Activated CD8-positive, alpha-beta memory T cell treated with anti-CD3 and anti-CD28 coated beads for 1 hour (primary cell): ENCODE measurements at places on chromosomes 1 and 21.

- DNase-seq: no peak
These were observed 1.7 kb upstream of the DYNLT5 start for GRCh38 chr1:66750577-66750976.

DNA sequence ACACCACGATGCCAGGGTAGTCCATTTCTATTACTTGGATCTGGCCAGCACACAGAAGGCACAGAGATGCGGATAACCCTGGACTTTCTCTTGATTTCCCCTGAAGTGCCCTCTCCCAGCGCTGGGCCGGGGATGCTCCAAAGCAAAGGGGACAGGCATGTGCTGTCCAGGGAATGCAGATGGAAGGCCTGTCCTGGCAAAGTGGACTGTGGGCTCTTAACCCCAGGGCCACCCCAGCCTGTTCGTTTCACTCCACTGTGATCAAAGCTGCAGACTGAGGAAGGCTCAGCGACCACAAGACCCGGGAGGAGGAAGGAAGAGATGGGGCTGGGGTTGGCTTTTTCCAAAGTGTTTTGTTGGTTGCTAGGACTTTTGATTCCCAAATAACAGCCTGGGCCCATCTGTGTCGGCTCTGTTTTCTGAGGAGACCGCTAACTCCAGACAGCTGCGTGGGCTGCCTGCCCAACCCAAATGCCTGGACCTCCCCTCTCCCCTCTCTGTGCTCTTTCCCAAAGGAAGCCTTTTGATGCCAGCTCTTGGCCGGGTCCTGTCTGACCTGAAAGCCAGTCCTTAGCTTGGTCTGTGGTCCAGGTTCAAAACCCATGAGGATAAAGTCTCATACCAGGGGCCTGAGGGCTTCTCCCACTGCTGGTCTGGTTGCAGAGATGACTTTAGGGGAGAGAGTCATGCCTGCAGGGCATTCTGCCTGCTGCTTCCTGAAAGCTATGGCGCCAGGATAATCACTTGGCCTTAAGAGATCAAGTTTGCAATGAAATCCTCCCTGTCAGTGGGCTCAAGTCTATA is 119.6 kb upstream of the CD34 start:
- no peak for DNase-seq

DNA sequence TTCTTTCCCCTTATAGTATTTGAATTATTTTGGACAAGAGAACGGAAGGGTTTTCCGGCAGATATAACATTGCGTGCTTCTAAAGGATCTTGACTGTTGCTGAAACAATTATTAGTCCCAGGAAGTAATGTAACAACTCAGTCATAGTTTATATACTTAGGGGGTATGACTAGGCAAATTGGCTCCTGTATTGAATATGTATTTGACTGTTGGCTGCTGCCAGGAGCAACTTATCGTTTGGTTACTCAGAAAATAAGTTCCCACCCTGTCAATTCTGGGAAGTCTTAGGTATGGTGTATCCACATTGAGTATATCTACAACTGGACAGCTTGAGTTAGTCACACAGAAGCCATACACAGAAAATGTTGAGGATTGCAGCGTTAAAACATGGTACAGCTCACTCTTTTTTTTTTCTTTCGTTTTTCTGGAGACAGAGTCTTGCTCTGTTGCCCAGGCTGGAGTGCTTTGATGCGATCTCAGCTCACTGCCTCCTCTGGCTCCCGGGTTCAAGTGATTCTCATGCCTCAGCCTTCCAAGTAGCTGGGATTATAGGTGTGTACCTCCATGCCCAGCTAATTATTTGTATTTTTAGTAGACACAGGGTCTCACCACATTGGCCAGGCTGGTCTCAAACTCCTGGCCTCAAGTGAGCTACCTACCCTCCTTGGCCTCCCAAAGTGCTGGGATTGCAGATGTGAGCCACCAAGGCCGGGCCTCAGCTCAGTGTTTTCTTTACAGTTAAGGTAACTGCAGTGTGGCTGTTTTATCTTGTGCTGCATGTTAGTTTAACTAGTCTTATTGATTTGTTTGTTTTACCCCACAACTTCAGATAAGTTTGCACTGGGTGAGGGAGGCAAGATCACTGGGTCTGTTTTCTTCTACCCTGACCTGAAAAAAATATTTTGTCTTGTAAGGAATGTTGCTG is 10.2 kb downstream of the SMAP2 start:
- no peak for DNase-seq

GRCh38 chr1:177464686-177465085 is 293.9 kb downstream of the BRINP2 start:
- DNase-seq: no peak

GRCh38 chr1:101000131-101000873 is 25.3 kb downstream of the DPH5 start:
- DNase-seq: no peak

GRCh38 chr1:229822026-229822425 is 196.0 kb downstream of the URB2 start:
- DNase-seq: no peak

DNA sequence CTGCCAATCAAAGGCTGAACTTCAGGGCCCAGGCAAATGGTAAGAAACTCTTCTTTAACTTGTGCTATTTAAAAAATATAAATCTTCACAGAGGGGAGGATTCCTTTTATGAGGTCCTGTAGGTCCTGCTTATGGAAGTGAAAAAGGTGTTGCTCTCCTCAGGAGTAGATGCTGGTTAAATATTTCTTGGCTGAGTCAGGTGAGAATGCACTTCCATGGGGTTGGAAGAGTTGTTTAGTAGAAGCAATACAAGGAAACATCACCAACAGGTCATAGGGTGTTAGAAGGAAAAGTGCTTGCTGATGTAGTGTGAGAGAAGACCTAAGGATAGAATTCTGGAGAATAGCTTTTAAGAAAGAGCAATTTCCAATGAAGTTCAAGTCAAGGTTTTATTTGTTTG is 42.2 kb upstream of the ATP1A1 start:
- DNase-seq: no peak

- DNase-seq: no peak
These were observed 14.1 kb upstream of the CNTN2 start for GRCh38 chr1:205028924-205029323.

GRCh38 chr1:160657250-160657781 is 10.5 kb upstream of the SLAMF1 start:
- no peak for DNase-seq

DNA sequence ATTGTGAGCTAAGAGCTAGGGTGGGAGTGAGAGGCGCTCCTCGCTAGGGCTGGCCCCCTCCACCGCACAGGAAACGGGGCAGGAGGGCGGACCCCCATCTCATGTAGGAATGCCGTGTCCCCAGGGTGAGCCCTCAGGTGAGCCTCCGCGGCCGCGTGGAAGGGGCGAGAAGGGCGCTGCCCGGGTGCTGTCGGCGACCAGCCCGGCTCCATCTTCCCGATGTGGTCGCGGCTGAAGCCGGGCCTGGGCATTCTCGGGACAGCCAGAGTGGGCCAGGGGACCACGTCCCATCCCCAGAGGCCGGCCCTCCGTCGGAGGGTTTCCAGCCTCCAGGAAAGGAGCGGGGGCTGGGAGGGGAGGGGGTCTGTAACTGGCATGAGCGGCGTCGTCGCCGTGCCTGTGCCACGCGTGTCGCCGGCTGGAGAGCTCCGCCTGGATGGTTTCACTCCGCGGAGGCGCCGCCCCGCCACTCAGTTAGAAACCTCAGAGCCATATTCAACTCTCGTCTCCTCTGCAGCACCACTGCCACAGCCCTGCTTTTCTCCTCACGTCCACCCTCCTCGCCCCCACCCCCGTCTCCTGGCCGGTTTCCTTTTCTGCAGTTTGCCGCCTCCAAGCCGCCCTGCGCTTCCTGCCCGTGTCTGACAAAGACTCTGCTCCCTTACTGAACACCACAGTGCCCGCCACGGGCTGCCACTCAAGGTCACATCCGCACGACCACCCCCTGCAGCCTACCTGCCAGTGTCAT is at the start of gene TMEM269:
Gene TMEM269, plus strand, starts transcription at position 46 of the 748 bp plus-strand sequence. CDS start 4,903 bp downstream, outside the sequence.
- DNase-seq: peak; percentile 26

DNA sequence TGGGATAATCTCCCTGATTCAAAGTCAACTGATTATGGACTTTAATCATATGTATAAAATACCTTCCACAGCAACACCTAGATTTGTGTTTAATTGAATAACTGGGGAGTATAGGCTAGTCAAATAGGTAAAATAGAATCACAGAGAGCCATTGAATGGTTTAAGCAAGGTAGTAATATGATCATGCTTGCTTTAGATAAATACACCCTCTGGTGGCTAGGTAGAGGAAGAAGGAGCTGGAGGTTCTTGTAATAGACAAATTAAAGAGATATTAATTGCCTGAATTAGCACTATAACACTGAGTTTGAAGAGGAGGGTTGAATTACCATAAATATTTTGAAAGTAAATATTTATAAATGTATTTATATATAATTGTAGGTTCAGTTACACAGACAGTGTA is 40.3 kb downstream of the DIRAS3 start:
- no peak for DNase-seq

- no peak for DNase-seq
These were observed 28.7 kb downstream of the SYNJ1 start for GRCh38 chr21:32698971-32699693.

- no peak for DNase-seq
These were observed 278.2 kb upstream of the C1orf105 start for GRCh38 chr1:172142324-172142723.

GRCh38 chr1:204760350-204760749 is 74.8 kb upstream of the LRRN2 start:
- no peak for DNase-seq

GRCh38 chr21:21851657-21852056 is 853.4 kb downstream of the NCAM2 start:
- no peak for DNase-seq

- DNase-seq: no peak
These were observed 3.6 kb upstream of the CSTB start for GRCh38 chr21:43779660-43780059.

DNA sequence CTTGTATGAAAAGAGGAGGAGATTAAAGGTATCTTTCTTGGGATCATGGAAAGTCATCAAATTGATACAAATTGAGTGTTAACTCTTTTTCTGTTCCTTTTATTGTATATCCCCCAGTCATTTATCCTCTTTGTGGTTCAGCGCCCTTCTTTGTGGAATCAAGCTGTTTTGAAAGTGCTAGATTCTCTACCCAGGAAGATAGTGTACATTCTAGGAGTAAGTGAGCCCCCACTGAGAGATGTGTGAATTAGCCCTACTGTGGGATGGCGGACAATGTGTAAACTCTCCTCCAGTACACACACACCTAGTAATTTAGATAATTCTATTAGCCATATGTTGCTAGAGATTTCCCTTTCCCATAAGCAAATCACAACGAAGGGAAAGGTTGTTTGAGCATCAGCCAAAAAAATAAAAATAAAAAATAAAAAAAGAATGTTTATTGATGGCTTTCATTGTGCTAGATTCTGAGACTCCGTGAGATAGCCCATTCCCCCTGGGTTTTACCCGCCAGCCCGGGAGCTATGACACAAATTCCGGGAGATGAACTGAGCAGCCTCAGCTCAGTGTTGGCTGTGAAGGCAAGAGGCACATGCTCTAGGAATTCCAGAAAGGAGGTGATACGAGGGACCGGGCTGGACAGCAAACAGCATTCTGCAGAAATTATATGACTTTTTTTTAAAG is 378.4 kb upstream of the RUNX1 start:
- no peak for DNase-seq

DNA sequence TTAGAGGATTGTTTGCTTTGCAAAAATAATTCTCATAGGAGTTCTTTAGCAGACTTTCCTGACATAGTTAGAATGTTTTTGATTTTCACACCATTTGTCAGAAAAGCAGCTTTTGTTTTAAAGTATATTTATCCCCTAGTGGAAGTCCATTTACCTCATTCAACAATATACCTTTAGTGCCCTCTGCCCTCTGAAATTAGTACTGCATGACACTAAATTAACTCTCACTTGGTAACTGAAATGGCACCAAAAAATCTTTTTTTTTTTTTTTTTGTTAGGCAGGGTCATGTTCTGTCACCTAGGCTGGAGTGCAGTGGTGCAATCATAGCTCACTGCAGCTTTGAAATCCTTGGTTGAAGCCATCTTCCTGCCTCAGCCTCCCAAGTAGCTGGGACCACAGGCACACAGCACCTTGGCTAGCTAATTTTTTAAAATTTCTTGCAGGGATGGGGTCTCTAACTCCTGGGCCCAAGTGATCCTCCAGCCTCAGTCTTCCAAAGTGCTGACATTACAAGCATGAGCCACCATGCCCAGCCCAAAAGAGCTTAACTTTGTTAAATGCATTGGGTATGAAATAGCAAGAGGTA is 13.6 kb downstream of the LRRC42 start:
- DNase-seq: no peak

DNA sequence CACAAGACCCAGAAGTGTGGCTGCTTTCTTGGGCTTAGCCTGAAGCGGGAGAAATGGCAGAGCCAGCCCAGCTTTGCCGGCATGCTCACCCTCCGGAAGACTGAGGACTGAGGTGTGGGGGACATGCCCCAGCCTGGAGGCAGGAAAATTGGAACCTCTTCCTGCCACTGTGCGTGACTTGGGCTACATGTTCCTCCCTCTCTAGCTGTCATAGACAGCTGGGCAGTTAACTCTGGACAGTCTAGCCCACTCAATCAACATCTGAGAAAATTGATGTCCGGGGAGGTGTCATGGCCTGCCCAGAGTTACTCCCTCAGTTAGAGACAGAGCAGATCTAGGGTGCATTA is 59.7 kb downstream of the UBE2T start:
- DNase-seq: no peak

DNA sequence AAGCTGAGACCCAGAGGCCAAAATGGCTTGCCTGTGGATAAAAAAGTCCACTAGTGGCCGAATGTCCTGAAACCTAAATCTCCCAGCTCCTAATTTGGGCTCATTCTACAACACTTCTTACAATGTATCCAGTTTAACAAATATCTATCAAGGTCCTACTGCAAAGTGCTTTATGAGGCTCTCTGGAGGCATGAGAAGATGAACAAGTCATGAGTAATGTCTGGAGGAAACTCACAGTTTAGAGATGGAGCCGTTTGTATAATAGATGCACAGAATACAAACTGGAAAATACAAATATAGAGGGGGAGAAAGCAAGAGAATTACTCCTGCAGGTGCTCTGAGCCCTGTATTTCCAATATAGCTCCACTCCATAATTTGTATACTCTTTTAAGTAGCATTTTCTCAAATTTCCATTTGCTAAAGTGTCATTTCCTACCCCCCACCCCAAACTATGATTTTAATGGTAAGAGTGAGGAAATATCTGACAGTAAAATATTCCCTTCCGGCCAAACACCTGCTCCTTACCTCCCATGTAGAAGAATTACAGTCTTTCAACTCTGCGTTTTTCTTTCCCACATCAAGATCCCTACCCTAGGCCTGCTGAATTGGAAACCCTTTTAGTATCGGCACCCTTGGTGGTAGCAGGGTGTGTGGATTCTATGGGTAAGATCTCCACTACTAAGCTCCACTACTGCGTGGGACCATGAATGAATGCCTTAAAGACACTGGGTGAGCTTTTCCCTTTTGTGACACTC is 3.3 kb upstream of the ADAMTS5 start:
- no peak for DNase-seq

DNA sequence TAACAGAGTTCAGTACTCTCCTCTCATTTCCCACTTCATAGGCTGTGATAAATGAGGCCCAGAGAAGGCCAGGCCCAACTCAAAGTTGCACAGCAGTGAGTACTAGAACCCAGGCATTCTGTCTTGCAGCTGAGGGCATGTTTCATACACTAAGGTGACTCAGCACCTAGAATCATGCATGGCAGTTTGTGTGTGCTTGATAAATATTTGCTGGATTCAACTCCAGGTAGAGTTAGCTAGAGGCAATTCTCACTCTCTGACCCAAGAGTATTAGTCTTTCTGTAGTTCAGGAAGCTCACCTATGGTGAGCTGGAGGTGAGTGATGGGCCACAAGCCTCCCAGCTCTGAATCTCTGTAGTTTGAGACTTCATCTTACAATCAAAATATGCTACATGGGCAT is 10.7 kb downstream of the NKAIN1 start:
- DNase-seq: no peak

- no peak for DNase-seq
These were observed 97.3 kb upstream of the HMCN1 start for GRCh38 chr1:185636848-185637247.
